ENCODE measurements at places on chromosomes 13 and 19.

DNA sequence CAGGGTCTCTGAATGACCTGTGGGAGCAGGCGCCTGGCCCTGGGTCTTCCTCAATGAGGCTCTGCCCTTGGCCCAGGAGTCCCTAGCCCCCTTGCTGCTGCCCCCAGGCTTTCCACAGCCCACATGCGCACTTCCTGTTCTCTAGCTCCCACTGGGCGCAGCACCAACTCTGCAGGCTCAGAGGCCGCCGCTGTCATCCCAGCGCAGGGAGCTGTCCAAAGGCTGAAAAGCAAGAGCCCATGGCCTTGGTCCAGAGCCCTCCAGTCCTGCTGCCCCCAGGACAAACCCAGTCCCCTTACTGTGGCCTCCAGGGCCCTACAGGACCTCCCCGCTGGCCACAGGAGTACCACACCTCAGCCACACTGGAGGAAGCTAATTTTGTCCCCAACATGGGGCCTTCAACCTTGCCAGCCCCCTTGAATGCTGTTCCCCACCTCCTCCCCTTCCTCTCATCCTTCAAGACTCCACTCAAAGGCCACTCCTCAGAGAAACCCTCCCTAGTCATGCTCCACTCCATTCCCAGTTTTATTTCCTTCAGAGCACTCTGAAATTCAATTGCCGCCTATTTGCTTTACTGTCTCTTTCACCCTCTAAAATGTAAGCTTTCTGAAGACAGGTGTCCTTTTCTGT lies 8.0 kb upstream of the POU2F2 start:
- DNase-seq = no peak

DNA sequence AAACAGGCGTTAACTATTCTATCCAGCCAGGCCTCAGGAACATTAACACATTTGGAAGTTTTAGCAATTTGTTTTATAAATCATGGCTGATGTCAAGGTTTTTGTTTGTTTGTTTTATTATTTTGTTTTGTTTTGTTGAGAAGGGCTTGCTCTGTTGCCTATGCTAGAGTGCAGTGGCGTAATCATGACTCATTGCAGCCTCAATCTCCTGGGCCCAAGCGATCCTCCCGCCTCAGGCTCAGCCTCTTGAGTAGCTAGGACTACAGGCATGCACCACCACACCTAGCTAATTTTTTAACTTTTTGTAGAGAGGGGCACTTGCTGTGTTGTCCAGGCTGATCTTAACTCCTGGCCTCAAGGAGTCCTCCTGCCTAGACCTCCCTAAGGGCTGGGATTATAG lies 28.3 kb downstream of the NUP58 start:
- DNase-seq = peak; percentile 49

- no peak for DNase-seq
Measured at GRCh38 chr13:80605716-80606115, 264.8 kb upstream of the SPRY2 start.

GRCh38 chr13:100214886-100215285 lies 126.0 kb downstream of the PCCA start:
- DNase-seq = peak; percentile 58

DNA sequence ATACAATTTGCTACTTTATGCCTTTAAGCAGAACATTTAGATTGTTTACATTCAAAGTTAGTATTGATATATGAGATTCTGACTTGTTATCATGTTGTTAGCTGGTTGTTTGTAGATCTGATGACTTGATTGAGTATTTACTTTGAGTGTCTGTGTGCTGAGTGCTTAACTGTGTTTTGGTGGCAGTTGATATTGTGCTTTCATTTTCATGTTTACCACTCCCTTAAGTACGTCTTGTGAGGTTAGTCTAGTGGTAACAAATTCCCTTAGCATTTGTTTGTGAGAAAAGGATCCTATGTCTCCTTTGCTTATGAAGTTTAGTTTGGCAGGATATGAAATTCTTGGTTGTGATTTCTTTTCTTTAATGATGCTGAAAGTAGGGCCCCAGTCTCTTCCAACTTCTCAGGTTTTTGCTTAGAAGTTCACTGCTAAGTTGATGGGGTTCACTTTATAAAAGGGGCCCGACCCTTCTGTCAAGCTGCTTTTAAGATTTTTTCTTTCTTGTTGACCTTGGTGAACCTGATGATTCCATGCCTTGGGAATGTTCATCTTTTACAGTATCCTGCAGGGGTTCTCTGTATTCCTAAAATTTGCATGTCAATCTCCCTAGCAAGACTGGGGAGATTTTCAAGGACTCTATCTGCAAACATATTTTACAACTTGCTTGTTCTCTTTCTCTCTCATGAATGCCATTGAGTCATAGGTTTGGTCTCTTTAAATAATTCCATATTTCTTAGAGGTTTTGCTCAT lies 1095.4 kb upstream of the PCDH20 start:
- no peak for DNase-seq

- peak; percentile 69 for DNase-seq
Measured at GRCh38 chr19:47729468-47729798, 15.9 kb upstream of the NOP53 start.

DNA sequence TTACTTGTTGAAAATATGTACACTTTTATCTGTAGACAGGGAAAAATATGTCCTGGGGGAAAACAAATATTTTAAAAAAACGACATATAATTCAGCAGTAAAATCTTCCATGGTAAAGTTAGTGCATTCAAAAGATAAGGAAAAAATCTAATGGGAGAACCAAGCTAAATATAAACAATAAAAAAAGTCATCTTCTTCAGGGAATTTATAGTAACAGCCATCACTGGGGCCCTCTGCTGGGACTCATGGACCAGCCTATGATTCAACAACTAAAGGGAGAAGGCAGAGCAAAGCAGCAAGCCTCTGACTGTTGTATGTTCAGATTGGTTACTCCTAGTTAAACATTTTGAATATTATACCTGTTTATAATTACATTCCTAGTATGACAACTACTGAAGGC lies 93.0 kb downstream of the ITGBL1 start:
- no peak for DNase-seq

- no peak for DNase-seq
Measured at GRCh38 chr19:16470541-16470910, 1.2 kb downstream of the EPS15L1 start.

GRCh38 chr13:27678306-27679040 lies 56.8 kb downstream of the POLR1D start:
- DNase-seq = no peak
